ENCODE measurements at places on chromosomes 11 and 22. TPM values are rescaled to one million over a fixed set of nuclear protein-coding genes. Genes with fewer than 3 reads are reported as not detected.

Gene OR52I2
- not detected for polyA plus RNA-seq

Gene AIFM3
- polyA plus RNA-seq = 49.0 TPM

Gene MUC6
- polyA plus RNA-seq = 2.2 TPM

Gene SLC36A4
- 30.7 TPM for polyA plus RNA-seq

Gene APOBEC3C
- 2.8 TPM for polyA plus RNA-seq

Gene XKR3
- not detected for polyA plus RNA-seq

Gene PRCP
- 183 TPM for polyA plus RNA-seq

Gene SCGB1A1
- polyA plus RNA-seq = 0.69 TPM

Gene IGLL1
- polyA plus RNA-seq = 0.33 TPM

Gene MS4A3
- polyA plus RNA-seq = not detected

Gene CBLIF
- not detected for polyA plus RNA-seq

Gene TMEM126B
- polyA plus RNA-seq = 63.3 TPM

Gene MYBPC3
- polyA plus RNA-seq = 0.16 TPM

Gene PDE2A
- polyA plus RNA-seq = 9.4 TPM

Gene YPEL1
- polyA plus RNA-seq = 18.1 TPM

Gene PRRG4
- 0.84 TPM for polyA plus RNA-seq

Gene CCDC15
- 2.6 TPM for polyA plus RNA-seq

Gene NAALADL1
- polyA plus RNA-seq = 5.5 TPM

Gene DCHS1
- polyA plus RNA-seq = 42.8 TPM

Gene PTPRCAP
- 1.9 TPM for polyA plus RNA-seq

Gene JHY
- 9.5 TPM for polyA plus RNA-seq

Gene EXPH5
- 0.84 TPM for polyA plus RNA-seq

Gene MCAM
- 106 TPM for polyA plus RNA-seq

Gene USP2
- polyA plus RNA-seq = 12.6 TPM

Gene CD3G
- 0.27 TPM for polyA plus RNA-seq

Gene NLRP14
- polyA plus RNA-seq = 2.6 TPM

Gene PHOX2A
- polyA plus RNA-seq = 1.7 TPM

Gene PATE2
- 0.23 TPM for polyA plus RNA-seq

Gene NF2
- 36.7 TPM for polyA plus RNA-seq

Gene JAML
- 0.52 TPM for polyA plus RNA-seq

Gene BACE1-AS
- polyA plus RNA-seq = 22.3 TPM

Gene NXPE2
- 0.54 TPM for polyA plus RNA-seq

Gene C11orf97
- 1.3 TPM for polyA plus RNA-seq

Gene HRAS
- 132 TPM for polyA plus RNA-seq

Gene STK33
- polyA plus RNA-seq = 23.0 TPM

Gene RAC2
- polyA plus RNA-seq = 3.0 TPM

Gene OR5P2
- polyA plus RNA-seq = not detected

Gene MPEG1
- 5.5 TPM for polyA plus RNA-seq

Gene PANX3
- polyA plus RNA-seq = not detected

Gene KRTAP5-9
- 0.38 TPM for polyA plus RNA-seq

Gene APOA1
- 6.7 TPM for polyA plus RNA-seq

Gene APOA4
- not detected for polyA plus RNA-seq

Gene ALKBH3
- polyA plus RNA-seq = 31.3 TPM

Gene TSPAN32
- polyA plus RNA-seq = 2.8 TPM

Gene CALCA
- 12.9 TPM for polyA plus RNA-seq

Gene ARHGEF17
- polyA plus RNA-seq = 83.6 TPM

Gene KDM4E
- 0.11 TPM for polyA plus RNA-seq

Gene UCP2
- polyA plus RNA-seq = 62.0 TPM

Gene LUZP2
- polyA plus RNA-seq = 70.8 TPM

Gene FOLR3
- polyA plus RNA-seq = not detected

Gene CNGA4
- 0.78 TPM for polyA plus RNA-seq
